ENCODE measurements at places on chromosomes 5 and 9. TPM values are rescaled to one million over a fixed set of nuclear protein-coding genes. Genes with fewer than 3 reads are reported as not detected.
A peak's percentile ranks its signal among the peaks of the same experiment; 100 is the strongest.

GRCh38 chr5:17766031-17766430, 131.8 kb downstream of the TAF11L14 start:
- DNase-seq = no peak

DNA sequence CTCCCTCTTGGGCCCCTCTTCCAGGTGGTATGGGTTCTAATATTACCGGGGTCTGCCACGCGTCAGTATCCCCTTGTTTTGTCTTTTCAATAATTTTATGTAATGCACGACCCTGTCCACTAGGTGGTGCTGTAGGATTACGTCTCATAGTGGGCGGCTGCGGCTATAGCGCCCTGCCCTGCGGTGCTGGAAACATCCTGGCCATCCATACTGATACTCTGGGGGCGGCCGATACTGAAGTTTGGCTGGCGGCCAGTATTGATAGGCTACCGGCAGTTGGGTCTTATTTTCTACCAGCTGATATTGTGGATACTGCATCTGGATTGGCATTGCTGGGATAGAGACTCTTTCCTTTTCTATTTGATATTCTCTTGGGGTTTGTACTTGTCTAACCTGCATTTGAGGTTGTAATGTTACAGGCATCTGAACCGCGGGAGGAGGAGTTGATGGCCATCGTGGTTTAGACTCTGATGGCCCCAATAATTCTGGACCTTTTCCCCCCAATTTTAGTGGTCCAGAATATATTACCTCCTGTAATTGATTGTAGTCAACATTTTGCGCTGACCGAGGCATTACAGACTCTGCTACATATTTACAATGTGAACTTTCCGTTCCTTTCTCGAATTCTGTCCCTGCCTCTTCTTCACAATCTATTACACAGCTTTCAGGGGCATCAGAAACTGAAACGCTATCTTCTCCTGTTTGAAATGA, 3.3 kb upstream of the TMEM141 start:
- peak; percentile 49 for DNase-seq

- no peak for DNase-seq
Measured at GRCh38 chr5:78794693-78795215, 146.2 kb upstream of the LHFPL2 start.

- no peak for DNase-seq
Measured at GRCh38 chr9:83440641-83441040, 97.6 kb downstream of the FRMD3 start.

DNA sequence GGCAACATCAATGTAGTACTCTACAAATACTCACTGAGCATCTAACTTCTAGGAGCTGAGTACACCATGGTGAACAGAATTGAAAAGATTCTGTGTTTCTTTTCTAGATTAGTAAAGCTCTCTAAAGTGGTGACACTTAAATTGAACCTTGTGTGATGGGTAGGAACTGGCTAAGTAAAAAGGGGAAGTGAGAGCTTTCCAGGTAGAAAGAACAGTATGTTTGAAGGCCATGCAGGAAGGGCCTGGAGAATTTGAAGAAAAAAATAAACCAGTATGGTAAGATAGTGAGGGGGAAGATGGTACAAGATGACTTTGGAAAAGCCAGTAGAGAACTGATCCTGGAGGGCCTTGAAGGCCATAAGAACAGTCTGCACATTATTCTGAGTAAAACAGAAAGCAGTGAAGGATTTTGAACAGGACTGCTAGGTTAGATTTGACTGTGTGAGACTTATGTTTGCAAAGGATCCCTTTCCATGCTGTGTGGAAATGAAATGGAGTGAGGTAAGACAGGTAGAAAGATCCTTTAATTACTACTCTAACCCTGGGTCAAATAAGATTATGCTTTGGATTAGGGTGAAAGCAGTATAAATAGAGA, 46.7 kb upstream of the UBQLN1 start:
- no peak for DNase-seq

- DNase-seq = peak; percentile 54
Measured at GRCh38 chr5:158126442-158127405, 267.8 kb upstream of the CLINT1 start.

- DNase-seq = no peak
Measured at GRCh38 chr5:136699651-136700050, 334.3 kb upstream of the TRPC7 start.

DNA sequence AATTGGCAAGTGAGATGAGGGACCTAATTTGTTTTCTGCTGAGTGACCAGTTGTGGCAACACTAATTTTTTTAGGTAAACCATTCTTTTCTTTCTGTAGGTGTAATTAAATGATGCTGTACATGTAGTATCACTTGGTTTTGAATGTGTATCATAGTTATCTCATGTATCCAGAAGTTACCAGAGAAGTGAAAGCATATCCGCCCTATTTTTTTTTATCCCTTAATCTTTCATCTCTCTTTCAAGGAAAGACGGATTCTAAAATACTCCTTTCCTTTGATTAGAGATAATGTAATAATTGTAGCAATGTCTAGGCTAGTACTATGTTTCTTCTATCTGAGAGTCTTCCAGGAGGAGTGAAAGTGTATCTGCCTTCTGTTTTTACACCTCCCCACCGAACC, 7.1 kb downstream of the KDM3B start:
- DNase-seq = no peak

DNA sequence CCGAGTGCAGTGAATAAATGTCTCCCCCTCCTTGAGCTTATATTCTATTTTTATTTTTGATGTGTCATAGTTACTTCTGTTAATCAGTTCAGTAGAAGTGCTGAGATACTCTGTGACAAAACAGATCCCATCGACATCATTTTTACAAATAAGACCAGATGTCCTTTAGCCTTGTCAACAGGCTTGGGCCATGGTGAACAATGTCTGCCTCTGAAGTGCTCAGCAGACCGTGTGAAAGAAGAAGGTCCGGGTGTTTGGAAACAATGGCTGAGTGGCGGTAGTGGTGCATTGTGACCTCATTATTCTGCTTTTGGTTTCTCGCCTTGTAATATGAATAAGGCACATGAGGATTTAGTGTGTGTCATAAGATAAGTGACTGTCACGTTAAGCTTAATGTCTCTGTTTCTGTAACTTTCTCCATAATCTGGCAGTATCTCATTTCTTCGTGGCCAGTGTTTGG, 71.2 kb downstream of the SYK start:
- no peak for DNase-seq

- DNase-seq = no peak
Measured at GRCh38 chr5:123719004-123719403, 207.0 kb downstream of the CSNK1G3 start.

DNA sequence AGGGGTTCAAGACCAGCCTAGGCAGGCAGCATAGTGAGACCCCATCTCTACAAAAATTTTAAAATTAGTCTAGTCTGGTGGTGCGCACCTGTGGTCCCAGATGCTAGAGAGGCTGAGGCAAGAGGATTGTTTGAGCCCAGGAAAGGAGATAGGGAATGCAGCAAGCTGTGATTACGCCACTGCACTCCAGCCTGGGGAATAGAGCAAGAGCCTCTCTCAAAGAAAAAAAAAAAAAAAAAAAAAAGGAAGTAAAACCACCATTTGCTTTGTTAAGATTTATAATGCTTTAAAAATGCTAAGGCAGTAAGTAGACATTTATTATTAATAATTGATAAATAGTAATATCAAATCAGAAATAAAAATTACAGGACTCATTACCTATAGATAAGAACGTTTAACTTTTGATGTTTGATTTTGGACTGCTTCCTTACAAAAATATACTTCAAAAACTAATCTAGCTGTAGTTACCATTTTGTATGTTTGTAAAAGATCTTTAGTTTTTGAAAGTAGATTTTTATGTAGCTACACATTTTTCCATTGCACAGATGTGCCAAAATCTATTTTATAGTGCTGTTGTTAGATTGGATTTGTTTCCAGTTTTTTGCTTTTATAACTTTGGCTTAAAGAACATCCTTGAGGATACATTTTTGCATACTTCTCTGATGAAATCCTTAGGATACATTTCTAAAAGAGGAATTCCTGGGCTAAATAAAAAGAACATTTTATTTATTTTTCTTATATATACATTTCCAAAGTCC, 86.4 kb downstream of the INIP start:
- peak; percentile 38 for DNase-seq

GRCh38 chr9:87122947-87123685, 175.8 kb upstream of the GAS1 start:
- DNase-seq = peak; percentile 66

DNA sequence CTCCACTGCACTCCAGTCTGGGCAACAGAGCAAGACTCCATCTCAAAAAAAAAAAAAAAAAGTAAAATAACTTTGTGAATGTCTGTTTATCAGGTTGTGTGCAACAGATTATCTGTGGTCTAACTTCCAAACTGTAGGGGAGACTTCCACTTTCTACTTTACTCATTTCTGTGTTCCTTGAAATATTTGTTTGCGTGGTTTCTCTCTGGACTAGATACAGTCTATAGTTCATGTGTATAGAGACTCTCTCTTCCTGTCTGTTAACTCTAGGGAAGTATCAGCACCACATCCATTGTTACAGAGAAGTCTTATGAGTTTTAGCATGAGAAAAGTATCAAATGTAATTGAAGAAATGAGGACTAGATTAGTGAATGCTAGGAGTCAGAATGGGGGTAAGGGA, 168.3 kb downstream of the LPAR1 start:
- DNase-seq = no peak

DNA sequence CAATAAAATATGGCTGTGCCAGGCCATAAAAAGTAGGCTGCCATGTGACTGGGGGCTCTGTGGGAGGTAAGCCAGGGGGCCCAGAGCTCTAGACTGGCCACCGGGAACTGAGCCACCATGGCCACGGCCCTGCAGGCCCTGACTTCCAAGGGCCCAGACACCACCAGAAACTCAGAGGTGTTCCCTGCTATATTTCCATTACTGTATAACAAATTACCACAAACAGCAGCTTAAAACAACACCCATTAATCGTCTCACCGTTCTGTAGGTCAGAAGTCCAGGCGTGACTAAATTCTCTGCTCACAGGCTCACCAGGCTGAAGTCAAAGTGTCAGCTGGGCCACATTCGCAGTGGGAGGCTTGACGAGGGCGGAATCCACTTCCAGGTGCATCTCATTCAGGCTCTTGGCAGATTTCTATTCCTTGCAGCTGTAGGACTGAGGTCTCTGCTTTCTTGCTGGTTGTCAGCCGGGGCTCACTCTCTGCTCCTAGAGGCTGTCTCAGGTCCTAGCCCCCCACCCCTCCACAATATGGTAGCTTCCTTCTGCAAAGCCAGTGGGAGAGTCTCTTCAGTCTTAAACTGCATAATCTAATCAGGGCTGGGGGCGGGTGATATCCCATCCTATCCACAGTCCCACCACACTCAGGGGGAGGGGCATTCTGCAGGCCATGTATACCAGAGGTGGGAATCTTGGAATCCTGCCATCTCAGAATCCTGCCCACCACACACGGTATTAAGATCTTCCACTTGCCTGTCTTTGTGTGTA, 125.4 kb downstream of the C5orf15 start:
- no peak for DNase-seq

GRCh38 chr9:127174386-127175318, 52.2 kb upstream of the ANGPTL2 start:
- no peak for DNase-seq

DNA sequence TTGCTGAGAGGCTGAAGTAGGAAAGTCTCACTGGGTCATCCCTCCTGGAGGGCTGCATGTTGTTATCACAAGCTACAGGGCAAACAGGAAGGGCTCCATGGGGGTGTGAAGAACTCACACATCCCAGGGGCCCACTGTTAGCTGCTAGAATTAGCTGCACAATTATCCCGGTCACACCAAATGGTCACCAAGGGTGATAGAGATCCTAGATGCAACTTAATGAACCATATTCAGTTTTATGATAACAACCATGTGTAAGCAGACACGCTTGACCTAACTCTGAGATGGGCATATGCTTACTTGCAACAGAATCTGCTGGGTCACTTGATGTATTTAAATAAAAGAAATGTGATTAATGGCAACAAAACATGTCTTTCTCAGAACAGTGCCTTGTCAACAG, 143.5 kb upstream of the C6 start:
- no peak for DNase-seq

DNA sequence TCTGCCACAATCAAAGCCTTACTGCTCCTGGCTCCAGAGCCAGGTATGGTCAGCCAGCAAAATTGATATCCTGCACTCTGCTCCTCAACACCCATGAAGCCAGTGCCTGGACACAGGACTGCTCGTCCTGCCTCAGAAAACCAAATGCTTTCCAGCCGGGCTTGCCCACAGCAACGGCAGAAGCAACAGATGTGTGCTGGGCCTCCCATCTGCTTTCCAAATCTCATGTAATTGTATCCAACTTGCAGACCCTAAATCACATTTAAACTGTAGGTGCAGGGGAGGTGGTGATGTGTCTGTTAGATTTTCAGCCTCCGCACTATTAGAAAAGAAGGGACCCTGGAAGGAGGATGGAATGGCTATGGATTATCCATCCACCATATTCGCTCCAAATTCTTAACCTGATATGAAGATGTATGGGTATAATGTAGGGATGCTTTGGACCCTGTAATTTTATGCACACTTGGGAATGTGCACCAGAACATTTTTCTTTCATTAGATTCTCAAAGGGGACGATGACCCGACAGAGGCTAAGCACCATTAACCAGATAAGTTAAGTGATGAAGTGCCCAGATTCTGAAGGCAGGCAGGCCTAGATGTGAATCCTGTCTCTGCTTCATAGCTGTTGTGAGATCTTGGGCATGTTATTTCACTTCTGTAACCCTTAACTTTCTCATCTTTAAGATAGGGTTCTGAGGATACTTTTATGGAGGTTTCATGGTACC, 58.2 kb downstream of the EXOSC2 start:
- DNase-seq = no peak

DNA sequence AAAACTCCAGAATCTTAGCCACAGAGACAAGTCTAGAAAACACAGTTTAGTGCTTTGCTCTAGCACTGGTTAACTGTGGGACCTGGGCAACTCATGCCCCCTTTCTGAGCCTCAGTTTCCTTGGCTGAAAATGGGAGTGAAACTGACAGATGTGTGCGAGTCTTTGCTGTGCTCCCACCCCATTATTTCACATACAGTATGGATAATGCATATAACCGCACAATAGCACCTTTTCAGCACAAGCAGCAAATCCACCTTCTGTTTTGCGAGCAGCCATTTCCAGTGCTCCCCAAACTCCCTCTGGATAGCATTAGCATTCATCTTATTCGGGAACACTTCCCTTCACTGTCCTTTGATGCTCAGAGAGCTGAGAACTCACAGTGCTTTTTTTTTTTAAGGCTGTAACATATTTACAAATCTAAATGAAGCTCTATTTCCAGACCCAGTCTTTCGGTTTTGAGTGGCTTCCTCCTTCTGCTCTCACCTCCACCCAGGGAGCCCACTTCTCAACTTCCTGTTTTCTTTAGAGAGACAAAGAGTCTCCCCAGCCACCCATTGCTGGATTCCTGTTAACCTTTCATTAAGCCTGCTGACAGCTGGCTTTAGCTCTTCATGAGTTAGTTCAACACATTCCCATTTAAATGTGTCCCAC, 49.2 kb downstream of the TIMD4 start:
- DNase-seq = no peak

- DNase-seq = no peak
Measured at GRCh38 chr9:129932303-129933151, 97.3 kb downstream of the USP20 start.

- DNase-seq = no peak
Measured at GRCh38 chr5:25713259-25713658, 1068.5 kb upstream of the CDH10 start.

Gene PCSK1
- under 0.01 TPM for total RNA-seq

Gene GNPDA1
- 20.6 TPM for total RNA-seq

Gene HSD17B3
- 0.59 TPM for total RNA-seq

Gene RGS7BP
- total RNA-seq = 0.89 TPM

Gene TAF11L10
- total RNA-seq = not detected

Gene OR13C2
- total RNA-seq = not detected

Gene PRSS3
- total RNA-seq = 6.9 TPM

Gene COL15A1
- 122 TPM for total RNA-seq

Gene FYB1
- 6.2 TPM for total RNA-seq

Gene SEC24A
- 24.8 TPM for total RNA-seq

All from skin of body (tissue), 3 donors.